Naive thymus-derived CD4-positive, alpha-beta T cell (primary cell): ENCODE measurements at places on chromosomes 12 and 14.

DNA sequence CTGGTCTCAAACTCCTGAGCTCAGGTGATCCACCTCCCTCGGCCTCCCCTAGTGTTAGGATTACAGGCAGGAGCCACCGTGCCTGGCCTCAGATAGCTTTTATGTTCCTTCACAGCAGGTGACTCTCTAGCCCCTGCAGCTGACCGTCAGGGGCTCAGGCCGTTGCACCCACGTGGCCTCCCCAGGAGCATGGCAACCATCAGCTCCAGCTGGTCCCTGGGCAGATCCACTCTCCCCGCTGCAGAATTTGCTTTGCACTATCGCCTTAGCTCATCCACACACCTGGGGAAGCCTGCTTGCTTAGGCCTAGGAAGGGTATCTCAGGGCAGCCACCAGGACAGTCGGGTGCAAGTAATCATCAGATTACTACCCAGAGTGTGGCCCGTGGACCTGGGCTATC lies 62.6 kb downstream of the TSPAN9 start:
- H3K27me3 ChIP-seq: no peaks in the 10 kb centered on the region
- H3K4me3 ChIP-seq: no peak overlapping the region
- DNase-seq: no peak

DNA sequence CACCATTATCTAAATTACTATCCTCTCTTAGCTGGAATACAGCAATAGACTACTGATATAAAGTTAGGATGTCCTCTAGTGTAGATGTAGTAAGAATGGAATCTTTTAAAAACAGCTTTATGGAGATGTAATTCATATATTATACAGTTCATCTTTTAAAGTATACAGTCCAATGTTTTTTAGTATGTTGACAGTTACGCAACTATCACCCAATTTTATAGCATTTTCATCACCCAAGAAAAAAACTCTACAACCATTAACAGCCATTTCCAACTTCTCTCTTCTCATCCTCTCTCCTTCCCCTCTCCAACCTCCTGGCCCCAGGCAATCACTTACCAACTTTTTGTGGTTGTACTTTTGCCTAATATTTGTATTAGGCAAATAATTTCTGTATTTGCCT lies 22.6 kb downstream of the EPYC start:
- no peak overlapping the region for H3K27ac ChIP-seq
- no peak overlapping the region for H3K4me3 ChIP-seq
- no peak for DNase-seq
- H3K36me3 ChIP-seq: no peaks in the 10 kb centered on the region
- no peaks in the 10 kb centered on the region for H3K27me3 ChIP-seq
- no peaks in the 10 kb centered on the region for H3K4me1 ChIP-seq

DNA sequence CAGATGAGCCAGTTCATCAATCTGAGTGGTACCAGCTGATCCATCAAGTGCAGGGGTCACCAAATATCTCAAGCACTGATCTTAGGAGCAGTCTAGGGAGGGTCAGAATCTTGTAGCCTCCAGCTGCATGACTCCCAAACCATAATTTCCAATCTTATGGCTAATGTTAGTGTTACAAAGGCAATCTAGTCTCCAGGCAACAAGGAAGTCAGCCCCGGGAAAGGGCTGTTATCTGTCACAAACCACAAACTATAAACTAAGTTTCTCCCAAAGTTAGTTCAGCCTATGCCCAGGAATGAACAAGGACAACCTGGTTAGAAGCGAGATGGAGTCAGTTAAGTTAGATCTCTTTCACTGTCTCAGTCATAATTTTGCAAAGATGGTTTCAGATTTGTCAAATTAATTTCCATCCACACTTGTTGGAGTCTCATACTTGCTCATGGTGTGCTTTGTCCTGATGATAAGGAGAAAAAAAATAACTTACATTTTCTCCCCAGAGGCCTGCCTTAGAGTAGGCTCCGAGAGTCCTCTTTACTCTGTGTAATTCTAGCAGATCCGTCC lies 3.9 kb upstream of the ABHD4 start:
- no peaks in the 10 kb centered on the region for H3K27me3 ChIP-seq
- no peak overlapping the region for H3K27ac ChIP-seq
- peaks cover 10% of the 10 kb centered on the region for H3K4me1 ChIP-seq
- no peak overlapping the region for H3K4me3 ChIP-seq

GRCh38 chr14:100738269-100738691 lies 11.6 kb downstream of the DLK1 start:
- no peak for DNase-seq
- no peaks in the 10 kb centered on the region for H3K4me1 ChIP-seq
- no peak overlapping the region for H3K27ac ChIP-seq
- H3K36me3 ChIP-seq: no peaks in the 10 kb centered on the region
- H3K27me3 ChIP-seq: no peaks in the 10 kb centered on the region

DNA sequence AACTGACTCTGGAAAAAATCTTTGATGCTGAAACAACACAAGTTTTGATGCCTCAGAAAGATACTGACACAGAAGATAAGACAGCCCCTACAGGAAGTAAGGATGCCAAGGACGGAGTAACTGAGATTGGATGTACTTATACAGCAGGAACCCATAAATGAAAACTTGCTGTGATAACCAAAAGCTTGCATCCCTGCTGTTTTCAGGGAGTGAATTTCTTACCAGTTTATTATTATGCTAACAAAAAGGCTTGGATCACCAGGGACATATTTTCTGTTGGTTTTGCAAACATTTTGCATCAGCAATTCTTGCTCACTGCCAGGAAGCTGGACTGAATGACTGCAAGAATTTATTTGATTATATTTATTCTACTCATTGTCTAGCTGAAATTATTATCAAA lies 197.7 kb downstream of the NAV3 start:
- H3K36me3 ChIP-seq: no peaks in the 10 kb centered on the region
- DNase-seq: no peak
- no peak overlapping the region for H3K4me3 ChIP-seq
- no peak overlapping the region for H3K27ac ChIP-seq
- no peaks in the 10 kb centered on the region for H3K4me1 ChIP-seq

- H3K27me3 ChIP-seq: no peaks in the 10 kb centered on the region
- no peaks in the 10 kb centered on the region for H3K36me3 ChIP-seq
- no peak overlapping the region for H3K4me3 ChIP-seq
- no peak for DNase-seq
- H3K4me1 ChIP-seq: no peaks in the 10 kb centered on the region
Measured at GRCh38 chr12:10584415-10584814, 29.0 kb downstream of the MAGOHB start.

- H3K4me3 ChIP-seq: no peak overlapping the region
- no peak overlapping the region for H3K27ac ChIP-seq
- DNase-seq: no peak
- no peaks in the 10 kb centered on the region for H3K27me3 ChIP-seq
- H3K4me1 ChIP-seq: no peaks in the 10 kb centered on the region
- no peaks in the 10 kb centered on the region for H3K36me3 ChIP-seq
Measured at GRCh38 chr12:88245905-88246304, 103.8 kb downstream of the TMTC3 start.

DNA sequence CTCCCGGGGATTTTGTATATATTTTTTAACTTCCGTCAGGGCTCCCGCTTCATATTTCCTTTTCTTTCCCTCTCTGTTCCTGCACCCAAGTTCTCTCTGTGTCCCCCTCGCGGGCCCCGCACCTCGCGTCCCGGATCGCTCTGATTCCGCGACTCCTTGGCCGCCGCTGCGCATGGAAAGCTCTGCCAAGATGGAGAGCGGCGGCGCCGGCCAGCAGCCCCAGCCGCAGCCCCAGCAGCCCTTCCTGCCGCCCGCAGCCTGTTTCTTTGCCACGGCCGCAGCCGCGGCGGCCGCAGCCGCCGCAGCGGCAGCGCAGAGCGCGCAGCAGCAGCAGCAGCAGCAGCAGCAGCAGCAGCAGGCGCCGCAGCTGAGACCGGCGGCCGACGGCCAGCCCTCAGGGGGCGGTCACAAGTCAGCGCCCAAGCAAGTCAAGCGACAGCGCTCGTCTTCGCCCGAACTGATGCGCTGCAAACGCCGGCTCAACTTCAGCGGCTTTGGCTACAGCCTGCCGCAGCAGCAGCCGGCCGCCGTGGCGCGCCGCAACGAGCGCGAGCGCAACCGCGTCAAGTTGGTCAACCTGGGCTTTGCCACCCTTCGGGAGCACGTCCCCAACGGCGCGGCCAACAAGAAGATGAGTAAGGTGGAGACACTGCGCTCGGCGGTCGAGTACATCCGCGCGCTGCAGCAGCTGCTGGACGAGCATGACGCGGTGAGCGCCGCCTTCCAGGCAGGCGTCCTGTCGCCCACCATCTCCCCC lies 777 bp downstream of the ASCL1 start:
- no peak overlapping the region for H3K4me3 ChIP-seq
- no peak for DNase-seq
- peaks cover 3% of the 10 kb centered on the region for H3K4me1 ChIP-seq
- H3K36me3 ChIP-seq: no peaks in the 10 kb centered on the region

- H3K4me3 ChIP-seq: no peak overlapping the region
- DNase-seq: no peak
- peaks cover 4% of the 10 kb centered on the region for H3K27me3 ChIP-seq
- no peak overlapping the region for H3K27ac ChIP-seq
Measured at GRCh38 chr12:6834254-6834653, 6.0 kb downstream of the P3H3 start.

DNA sequence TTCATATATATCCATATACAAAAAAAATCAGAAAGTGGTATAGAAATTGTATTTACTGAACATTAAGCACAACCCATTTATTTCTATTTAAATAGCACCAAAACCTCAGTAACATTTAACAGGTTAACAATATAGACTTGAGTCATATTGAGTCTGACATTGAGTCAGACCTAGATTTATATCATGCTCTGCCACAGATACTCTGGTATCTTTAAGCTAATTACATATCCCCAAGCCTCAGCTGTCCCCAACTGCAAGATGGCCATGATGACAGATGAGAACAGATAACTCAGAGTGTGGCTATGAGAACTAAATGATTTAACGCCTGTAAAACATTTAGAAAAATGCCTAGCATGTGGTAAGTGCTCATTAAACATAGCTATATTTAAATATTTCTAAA lies 40.3 kb downstream of the IFNG start:
- no peak for DNase-seq
- no peak overlapping the region for H3K27ac ChIP-seq
- H3K36me3 ChIP-seq: no peaks in the 10 kb centered on the region
- no peaks in the 10 kb centered on the region for H3K27me3 ChIP-seq
- peaks cover 63% of the 10 kb centered on the region for H3K4me1 ChIP-seq

GRCh38 chr14:102125546-102125945 lies 14.2 kb upstream of the WDR20 start:
- H3K36me3 ChIP-seq: no peaks in the 10 kb centered on the region
- no peak overlapping the region for H3K27ac ChIP-seq
- no peaks in the 10 kb centered on the region for H3K27me3 ChIP-seq
- no peak for DNase-seq
- no peak overlapping the region for H3K4me3 ChIP-seq

GRCh38 chr12:93111773-93112172 lies 182.7 kb upstream of the EEA1 start:
- H3K4me1 ChIP-seq: no peaks in the 10 kb centered on the region
- H3K27me3 ChIP-seq: no peaks in the 10 kb centered on the region
- DNase-seq: no peak
- no peaks in the 10 kb centered on the region for H3K36me3 ChIP-seq
- H3K4me3 ChIP-seq: no peak overlapping the region
